ENCODE measurements at places on chromosomes 2 and 18.

DNA sequence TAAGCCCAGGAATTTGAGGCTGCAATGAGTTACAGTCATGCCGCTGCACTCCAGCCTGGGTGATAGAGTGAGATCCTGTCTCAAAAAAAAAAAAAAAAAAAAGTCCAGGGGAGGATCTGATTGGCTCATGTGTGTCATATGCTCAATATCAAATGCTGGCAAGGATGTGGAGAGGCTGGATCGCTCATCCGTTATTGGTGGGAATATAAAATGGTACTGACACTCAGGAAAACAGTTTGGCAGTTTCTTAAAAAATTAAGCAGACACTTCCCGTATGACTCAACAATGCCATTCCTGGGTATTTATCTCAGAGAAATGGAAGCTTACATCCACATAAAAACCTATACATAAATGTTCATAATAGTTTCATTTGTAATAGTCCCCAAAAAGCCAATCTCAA, 68.9 kb downstream of the MEX3C start:
- no peak for DNase-seq

GRCh38 chr2:182058056-182058455, 72.4 kb downstream of the PPP1R1C start:
- no peak for DNase-seq

- DNase-seq: no peak
These were observed 41.1 kb upstream of the VIT start for GRCh38 chr2:36655453-36655852.

- no peak for DNase-seq
These were observed 113.0 kb downstream of the DPP4 start for GRCh38 chr2:161961061-161961460.

GRCh38 chr2:44170311-44170717, 1.6 kb downstream of the PPM1B start:
- DNase-seq: peak; percentile 25

DNA sequence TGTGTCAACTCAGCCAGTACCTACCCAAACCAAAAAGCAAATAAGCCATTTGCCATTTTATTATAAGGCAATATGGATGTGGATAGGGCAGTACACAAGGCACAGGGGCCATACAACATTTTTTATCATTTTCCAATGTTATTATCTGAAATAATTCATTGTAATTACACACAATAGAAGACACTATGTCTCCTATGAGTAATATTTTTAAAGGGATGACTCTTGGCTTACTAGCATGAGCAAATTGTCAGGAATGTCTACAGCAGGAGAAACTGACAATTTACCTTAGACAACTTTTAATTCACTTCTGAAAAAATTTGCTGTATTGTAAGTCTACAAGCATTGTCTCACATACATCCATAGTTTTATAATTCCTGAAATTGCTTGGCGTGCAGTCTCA, 1193.9 kb upstream of the CELF4 start:
- DNase-seq: no peak

DNA sequence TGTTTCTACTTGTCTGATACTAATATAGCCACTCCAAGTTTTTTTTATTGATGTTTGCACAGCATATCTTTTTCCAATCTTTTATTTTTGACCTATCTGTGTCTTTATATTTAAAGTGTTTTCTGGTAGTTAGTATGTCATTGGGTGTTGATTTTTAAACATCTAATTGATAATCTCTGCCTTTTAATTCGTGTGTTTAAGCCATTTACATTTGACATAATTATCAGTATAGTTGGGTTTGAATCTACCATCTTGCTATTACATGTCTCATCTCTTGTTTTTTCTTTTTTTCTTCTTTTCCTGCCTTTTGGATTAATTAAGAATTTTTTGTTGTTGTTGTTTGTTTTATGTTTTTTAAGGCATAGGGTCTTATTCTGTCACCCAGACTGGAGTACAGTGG, 44.2 kb downstream of the TAF1B start:
- no peak for DNase-seq

DNA sequence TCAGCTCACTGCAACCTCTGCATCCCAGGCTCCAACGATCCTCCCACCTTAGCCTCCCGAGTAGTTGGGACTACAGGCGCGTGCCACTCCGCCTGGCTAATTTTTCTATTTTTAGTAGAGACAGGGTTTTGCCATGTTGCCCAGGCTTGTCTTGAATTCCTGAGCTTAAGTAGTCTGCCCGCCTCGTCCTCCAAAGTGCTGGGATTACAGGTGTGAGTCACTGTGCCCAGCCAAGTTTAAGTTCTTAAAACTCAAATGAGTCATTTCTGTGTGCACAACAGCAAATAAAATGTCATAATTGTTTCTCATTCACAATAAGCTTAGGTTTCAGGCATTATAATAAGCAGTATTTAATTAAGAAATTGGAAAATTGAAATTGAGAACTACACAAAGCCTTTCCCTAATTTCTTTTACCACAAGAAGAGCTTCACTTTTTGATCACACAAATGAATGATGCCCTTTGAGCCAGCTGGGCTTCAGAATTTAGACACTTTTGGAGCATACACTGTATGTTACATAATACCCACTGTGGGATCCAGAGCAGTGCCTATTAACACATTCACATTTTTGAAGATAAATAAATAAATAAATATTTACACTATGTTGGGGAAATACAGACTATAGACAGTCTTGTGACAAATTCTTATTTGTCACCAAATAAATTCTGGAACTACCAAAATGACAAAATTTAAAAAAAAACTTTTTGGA, 8.6 kb upstream of the ME2 start:
- DNase-seq: no peak

DNA sequence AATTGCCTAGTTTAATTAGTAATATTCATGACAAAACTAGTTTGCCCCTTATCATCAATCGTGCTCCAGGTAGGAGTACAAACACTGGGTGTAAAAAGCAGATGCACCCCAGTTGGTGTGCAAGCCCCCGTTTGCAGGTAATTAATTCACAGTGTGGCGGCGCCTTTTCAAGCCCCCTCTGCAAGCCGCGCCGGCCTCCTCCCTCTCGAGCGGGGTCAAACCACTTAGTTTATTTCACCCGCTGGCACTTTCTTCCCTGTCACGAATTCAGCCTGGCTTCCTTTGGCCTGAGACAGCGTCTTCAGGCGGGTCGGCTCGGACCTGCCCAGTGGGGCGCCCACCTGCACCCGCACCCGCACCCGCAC, 64.7 kb upstream of the MAPRE2 start:
- no peak for DNase-seq

- no peak for DNase-seq
These were observed 31.8 kb downstream of the TBC1D8 start for GRCh38 chr2:101119431-101119830.

DNA sequence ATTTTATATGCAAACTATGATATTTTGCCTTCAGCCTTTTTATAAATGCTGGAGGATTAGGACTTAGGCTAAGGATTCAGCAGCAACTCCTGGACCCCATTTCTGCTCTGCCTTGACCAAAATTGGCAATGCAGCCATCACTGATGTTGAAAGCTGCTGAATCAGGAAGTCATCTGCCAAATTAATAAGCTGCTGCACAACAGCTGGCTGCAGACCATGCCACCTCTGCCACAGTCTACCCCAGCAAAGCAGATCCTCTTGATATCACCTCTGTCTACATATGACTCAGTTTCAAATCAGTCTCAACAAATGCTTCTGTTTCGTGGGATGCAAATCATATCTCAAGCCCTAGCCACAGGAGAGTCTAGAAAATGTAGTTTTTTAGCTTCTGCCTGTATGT, 7.1 kb upstream of the SOS1 start:
- no peak for DNase-seq

DNA sequence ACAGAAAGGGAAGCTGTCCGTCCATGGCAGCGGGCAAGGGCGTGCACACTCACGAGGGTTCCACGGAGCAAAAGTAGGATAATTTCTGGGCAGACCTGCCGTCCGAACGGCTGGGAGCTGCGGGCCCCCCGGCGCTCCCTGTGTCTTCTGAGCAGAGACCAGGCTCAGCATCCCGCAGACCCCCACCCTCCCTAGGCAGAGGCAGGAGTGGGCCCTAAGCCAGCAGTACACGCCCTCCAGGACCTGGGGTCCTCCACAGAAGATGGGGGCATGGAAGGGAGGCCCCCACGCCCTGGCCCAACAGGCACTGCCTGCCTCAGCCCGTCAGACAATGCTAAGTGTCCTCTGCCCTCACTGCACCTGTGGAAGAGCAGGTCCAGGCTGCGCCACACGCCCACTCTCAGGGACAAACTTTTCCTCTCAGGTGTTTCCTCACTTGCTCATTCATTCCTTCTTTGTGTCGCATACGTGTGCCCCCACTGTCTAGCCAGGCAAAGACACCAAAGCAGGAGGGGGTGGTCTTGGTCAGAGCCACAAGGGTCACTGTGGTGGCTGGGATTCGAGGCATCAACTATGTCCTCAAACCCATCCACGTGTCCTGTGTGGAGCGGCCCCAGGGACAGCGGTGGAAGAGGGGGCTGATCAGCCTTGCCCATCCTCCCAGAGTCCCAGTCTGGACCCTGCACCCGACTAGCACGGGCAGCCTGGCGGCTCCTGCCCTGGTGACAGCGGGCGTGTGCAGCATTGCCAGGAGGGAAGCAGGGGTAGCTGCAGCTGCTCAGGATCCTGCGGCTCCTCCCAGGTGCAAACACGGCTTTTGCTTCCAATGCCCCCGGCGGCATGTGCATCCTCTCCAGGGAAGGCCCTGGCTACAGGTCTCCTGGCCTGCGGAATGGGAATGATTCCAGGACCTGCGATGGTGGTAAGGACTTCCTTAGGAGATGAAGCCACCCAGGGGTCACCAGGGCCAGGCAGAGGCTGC, 2.4 kb upstream of the GPC1 start:
- no peak for DNase-seq

GRCh38 chr2:207311316-207312005, 145.7 kb upstream of the KLF7 start:
- DNase-seq: no peak

GRCh38 chr18:55111271-55111670, 152.0 kb upstream of the CCDC68 start:
- DNase-seq: no peak

DNA sequence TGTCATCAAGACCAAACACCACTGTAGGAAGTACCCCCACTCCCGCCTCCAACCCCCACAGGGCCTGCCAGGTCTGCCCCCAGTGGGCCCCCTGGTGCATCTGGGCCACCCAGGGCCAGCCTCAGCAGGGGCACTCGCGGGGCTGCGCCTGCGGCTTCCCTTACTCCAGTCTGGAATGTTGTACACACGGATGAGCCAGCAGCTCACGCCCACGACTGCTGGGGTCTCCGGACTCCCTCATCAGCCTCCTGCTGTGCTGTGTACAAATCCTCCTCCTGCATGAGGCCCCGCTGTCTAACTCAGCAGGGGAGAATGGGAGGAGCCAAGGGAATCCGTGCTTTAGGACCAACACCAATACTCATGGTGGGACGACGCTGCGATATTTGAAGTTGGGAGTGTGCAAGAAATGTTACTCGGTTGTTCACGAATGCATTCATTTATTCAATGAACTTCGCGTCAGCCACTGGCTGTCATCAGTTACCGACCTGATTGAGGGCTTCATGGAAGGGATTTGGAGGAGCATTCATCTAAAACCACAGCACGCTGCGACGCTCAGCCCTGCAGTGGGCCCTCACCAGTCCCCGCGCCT, 654 bp upstream of the ASB1 start:
- DNase-seq: peak; percentile 35

DNA sequence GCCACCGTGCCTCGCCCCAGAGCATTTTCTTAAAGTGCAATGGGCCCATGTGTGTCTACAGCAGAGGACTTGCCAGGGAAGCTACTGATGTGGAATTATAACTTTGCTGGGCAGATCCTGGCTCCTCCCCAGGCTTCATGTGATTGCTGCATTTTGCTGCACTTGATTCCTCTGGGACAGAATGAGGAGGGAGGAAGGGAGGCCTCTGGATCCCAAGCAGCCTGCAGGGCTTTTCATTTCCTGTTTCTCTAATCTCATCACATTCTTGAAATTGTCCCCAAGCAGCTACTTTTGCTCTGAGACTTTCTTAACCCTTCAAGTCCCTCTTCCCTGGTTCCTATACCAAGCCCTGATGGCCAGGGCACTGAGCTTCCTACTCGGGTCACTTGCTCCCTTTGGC, 134.4 kb upstream of the SEC11C start:
- peak; percentile 51 for DNase-seq

GRCh38 chr2:223185638-223186037, 133.6 kb downstream of the KCNE4 start:
- DNase-seq: no peak

DNA sequence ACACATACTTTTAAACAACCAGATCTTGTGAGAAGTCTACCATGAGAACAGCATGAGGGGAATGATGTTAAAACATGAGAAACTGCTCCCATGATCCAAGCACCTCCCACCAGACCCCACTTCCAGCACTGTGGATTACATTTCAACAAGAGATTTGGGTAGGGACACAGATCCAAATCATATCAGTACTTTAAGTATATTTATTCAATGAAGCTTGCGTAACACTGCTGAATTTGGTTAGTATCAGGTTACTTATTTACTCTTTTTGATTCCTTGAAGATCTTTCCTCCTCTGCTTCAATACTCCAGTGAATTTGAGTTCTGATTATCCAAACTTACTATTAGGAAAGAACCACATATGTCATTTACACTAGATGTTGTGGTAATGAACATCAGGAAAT, 418.6 kb downstream of the PIK3C3 start:
- no peak for DNase-seq

DNA sequence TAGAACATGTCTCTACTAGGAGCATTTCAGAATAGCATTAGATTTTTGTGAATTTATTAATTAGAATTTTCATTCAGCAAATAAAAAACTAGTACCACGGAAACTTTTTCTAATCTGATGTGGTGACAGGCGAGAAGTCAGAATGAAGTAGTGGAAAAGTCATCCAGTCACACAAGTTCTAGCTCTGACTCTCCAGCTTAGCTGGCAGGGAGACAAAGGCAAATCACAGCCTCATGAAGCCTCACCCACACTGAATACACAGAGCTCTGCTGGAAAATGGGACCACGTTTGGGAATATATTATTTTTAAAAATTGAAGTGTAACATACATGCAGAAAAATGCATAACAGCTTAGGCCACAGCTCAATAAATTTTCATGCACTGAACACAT, 86.1 kb downstream of the L3MBTL4 start:
- no peak for DNase-seq

GRCh38 chr18:48801728-48802542, 148.8 kb downstream of the SMAD7 start:
- DNase-seq: no peak

- no peak for DNase-seq
These were observed 94.0 kb downstream of the PLA2R1 start for GRCh38 chr2:159968279-159968900.

GRCh38 chr2:8999102-8999446, 4.4 kb downstream of the MBOAT2 start:
- DNase-seq: no peak

- no peak for DNase-seq
These were observed 104.9 kb downstream of the ANKRD44 start for GRCh38 chr2:197205585-197206215.

GRCh38 chr2:57842531-57842930, 204.1 kb upstream of the VRK2 start:
- no peak for DNase-seq

Measured in renal cortex interstitium (tissue), 15 donors.